ENCODE measurements at places on chromosomes 12 and 14. TPM values are rescaled to one million over a fixed set of nuclear protein-coding genes. Genes with fewer than 3 reads are reported as not detected.

DNA sequence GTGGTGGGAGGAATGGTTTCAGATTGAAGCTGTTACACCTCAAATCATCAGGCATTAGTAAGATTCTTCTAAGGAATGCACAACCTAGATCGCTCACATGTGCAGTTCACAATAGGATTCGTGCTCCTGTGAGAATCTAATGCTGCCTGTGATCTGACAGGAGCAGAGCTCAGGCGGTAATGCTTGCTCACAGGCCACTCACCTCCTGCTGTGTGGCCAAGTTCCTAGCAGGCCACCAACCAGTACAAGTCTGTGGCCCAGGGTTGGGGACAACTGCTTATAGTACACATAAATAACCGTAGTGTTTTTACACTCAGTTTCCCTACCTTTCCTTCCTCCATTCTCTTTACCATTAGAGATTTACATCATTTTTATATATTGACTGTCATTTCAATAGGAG is 121.4 kb downstream of the SLCO1B3 start:
- DNase-seq, result peak; percentile 5

TSPAN9 gene
- total RNA-seq, result 15.3 TPM

DNA sequence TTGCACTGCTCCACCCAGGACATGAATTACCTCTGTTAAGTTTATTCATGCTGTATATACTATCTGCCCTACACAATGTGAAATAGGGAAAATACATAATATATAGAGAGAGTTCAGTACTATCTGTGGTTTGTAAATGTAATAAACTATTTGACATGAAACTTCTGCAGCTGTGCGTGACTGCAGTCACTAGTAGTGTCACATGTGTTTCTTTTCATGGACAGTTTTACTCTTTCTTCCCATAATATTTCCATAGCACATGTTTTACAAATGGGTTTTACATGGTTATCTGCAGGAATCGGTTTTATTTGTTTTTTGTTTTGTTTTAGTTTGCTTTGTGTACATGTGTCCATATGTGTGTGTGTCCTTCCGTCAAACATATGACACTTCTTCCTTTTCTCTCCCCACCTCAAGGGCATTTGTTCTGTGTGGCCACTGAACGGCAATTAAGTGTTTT is 1644.1 kb upstream of the FLRT2 start:
- no peak for DNase-seq

DNA sequence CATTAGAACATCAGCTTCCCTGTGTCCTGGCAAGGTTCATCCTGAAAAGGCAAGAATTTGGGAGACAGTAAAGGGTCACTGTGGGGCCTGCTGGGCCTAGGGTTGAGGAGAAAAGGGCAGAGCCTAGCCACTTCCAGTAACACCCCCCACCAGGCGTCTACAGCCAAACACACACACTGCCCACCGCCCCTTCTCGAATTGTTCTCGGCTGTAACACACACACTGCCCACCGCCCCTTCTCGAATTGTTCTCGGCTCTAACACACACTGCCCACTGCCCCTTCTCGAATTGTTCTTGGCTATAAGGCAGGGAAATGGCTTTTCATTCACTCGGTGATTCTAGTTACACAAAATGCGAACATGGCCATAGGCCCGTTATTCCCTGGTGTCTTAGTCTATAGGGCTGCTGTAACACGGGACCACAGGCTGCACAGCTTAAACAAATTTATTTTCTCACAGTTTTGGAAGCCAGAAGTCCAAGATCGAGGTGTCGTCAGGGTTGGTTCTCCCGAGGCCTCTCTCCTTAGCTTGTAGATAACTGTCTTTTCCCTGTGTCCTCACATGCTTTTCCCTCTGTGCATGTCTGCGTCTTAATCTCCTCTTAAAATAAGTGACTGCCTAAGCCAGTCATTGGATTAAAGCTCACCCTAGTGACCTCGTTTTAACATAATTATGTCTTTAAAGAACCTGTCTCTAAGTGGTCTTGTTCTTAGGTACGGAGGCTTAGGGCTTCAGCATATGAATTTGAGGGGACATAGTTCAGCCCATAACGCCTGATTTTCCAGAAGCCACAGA is 171.0 kb downstream of the ADGRD1 start:
- no peak for DNase-seq

- no peak for DNase-seq
Observed at GRCh38 chr12:26692407-26692806, 140.6 kb downstream of the ITPR2 start.

GRCh38 chr14:105933238-105933637 is 406.9 kb downstream of the TMEM121 start:
- DNase-seq, result no peak

- DNase-seq, result no peak
Observed at GRCh38 chr14:38261620-38262019, 5.7 kb upstream of the CLEC14A start.

GRCh38 chr12:114499338-114499737 is 93.4 kb upstream of the TBX5 start:
- no peak for DNase-seq

DNA sequence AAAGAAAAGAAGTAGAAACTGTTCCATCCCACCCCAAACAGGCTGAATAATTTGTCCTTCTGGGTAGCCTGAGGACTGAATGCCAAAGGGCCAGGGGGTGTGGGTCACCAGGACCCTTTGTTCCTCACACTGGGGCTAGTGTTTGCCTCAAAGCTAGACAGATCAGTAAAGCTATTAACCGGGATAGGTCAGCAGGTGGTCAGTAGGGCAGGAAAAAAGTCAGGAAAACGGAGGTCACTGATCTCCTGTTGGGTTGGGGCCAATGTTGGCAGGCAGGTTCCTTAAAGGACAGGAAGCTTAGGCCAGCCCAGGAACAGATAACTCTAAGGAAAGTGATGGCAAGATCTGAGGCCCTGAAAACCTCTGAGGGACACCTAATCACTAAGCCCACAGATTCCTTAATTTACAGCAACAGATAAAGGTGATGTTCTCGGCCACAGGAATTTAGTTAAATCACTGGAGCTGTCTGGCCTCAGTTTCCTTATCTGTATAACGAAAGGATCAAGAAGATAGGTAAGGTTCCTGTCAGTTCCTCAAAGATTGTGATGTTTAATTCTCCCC is 22.7 kb upstream of the TMPO start:
- DNase-seq, result no peak
